ENCODE measurements at places on chromosomes 1 and 21. TPM values are rescaled to one million over a fixed set of nuclear protein-coding genes. Genes with fewer than 3 reads are reported as not detected.

- H3K4me1 ChIP-seq, result peaks cover under 1% of the 10 kb centered on the region
- no peak overlapping the region for H3K27ac ChIP-seq
- no peak overlapping the region for H3K4me3 ChIP-seq
- H3K27me3 ChIP-seq, result no peaks in the 10 kb centered on the region
- no peaks in the 10 kb centered on the region for H3K36me3 ChIP-seq
Observed at GRCh38 chr1:228172591-228173527, 7.3 kb downstream of the IBA57 start.

DNA sequence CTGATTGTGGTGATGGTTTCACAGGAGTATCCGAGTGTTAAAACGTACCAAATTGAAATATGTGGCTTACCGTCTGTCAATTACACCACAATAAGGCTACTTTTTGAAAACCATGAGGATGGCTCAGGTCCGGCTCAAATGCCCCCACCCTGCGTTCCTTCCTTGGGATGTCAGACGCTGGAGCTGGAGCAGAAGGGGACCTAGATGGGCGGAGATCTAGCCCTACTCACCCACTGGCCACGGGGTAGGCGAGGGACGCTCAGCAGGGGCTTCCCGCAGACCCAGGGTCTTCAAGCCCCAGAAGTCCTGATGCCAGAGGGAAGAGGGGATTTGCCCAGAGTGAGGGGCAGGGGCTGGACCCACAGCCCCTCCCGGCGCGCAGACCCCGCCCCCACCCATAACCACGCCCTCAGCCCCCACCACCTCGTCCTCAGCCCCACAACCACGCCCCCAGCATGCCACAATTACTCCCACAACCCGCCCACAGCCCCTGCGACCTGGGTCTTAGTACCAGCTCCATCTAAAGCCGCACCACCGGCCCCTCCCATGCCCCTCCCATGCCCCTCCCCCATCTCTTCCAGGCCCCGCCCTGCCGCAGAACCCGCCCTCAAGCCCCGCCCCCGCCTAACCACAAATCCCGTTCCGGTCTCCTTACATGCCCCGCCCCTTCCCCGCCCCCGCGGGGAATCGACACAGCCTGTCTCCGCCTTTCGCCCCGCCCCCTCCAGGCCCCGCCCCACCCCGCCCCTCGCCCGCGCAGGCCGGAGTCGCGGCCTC lies at the start of gene LRRC3:
TSS of gene LRRC3 (plus strand) at position 764 of the 777 bp plus-strand sequence. CDS start 1,135 bp downstream, outside the sequence.
- H3K4me3 ChIP-seq, result peak within 1 kb of the TSS; percentile 77
- no peak within 1 kb of the TSS for H3K27ac ChIP-seq
- DNase-seq, result no peak

- H3K36me3 ChIP-seq, result no peaks in the 10 kb centered on the region
- no peak overlapping the region for H3K4me3 ChIP-seq
- H3K27ac ChIP-seq, result no peak overlapping the region
- no peaks in the 10 kb centered on the region for H3K27me3 ChIP-seq
Observed at GRCh38 chr1:228359613-228360532, 46.8 kb downstream of the TRIM11 start.

DNA sequence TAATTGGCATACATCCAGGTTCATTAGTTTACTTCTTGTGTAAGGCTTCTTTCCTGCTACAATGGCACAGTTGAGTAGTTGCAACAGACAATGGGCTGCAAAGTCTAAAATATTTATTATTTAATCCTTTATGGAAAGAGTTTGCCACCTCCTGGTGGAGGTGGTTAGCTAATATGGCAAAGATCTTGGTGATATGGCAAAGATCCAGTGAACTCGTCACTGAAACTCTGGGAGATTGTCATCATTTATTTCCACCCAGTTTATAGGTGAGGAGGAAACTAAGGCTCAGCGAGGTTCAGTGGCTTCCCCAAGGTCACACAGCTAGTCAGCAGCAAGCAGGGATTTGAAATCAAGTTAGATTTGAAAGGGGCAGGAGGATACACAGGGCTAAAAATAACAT lies 16.1 kb upstream of the IFFO2 start:
- H3K27ac ChIP-seq, result peak overlapping the region; percentile 22
- no peaks in the 10 kb centered on the region for H3K36me3 ChIP-seq
- H3K4me1 ChIP-seq, result peaks cover 2% of the 10 kb centered on the region
- no peaks in the 10 kb centered on the region for H3K27me3 ChIP-seq
- no peak for DNase-seq

DNA sequence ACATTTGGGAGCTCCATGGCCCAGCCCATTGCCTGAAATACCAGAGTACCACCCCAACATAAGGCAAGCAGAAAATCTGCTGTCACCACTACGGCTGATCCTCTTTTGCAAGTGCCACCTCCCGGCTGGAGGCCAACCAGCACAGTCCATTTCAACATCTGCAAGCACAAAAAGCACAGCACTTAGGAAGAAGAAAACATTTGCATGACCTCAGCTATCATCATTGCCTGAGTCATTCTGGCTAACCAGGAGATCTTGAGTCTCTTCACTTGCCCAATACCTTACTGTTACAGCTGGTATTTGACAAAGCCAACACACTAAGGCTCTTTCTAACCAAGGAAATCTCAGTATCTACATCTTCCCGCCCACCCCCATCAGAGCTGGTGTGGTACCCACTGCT lies 55.9 kb downstream of the NEK7 start:
- DNase-seq, result no peak
- no peaks in the 10 kb centered on the region for H3K27me3 ChIP-seq
- H3K4me3 ChIP-seq, result no peak overlapping the region
- H3K36me3 ChIP-seq, result peaks cover 14% of the 10 kb centered on the region
- H3K4me1 ChIP-seq, result peaks cover 10% of the 10 kb centered on the region
- H3K27ac ChIP-seq, result no peak overlapping the region

DNA sequence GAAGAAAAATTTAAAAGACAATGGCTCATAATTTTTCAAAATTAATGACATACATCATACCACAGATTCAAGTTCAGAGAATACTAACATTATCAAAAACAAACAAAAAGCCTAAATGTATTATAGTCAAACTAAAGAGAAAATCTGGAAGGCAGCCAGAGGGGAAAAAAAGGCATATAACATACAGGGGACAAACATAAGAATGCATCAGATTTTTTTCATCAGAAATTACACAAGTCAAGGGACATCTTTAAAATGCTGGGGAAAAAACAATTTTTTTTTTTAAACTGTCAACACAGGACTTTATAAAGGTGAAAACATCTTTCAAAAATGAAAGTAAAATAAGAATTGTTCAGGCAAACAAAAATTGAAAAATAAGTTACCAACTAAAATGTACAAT lies 478.4 kb upstream of the PLXNA2 start:
- no peak for DNase-seq
- H3K27ac ChIP-seq, result no peak overlapping the region
- H3K4me3 ChIP-seq, result no peak overlapping the region
- no peaks in the 10 kb centered on the region for H3K36me3 ChIP-seq

- DNase-seq, result no peak
- no peaks in the 10 kb centered on the region for H3K4me1 ChIP-seq
- no peaks in the 10 kb centered on the region for H3K36me3 ChIP-seq
- H3K4me3 ChIP-seq, result no peak overlapping the region
- no peak overlapping the region for H3K27ac ChIP-seq
- peaks cover 23% of the 10 kb centered on the region for H3K27me3 ChIP-seq
Observed at GRCh38 chr1:160707236-160708064, 4.2 kb downstream of the CD48 start.

DNA sequence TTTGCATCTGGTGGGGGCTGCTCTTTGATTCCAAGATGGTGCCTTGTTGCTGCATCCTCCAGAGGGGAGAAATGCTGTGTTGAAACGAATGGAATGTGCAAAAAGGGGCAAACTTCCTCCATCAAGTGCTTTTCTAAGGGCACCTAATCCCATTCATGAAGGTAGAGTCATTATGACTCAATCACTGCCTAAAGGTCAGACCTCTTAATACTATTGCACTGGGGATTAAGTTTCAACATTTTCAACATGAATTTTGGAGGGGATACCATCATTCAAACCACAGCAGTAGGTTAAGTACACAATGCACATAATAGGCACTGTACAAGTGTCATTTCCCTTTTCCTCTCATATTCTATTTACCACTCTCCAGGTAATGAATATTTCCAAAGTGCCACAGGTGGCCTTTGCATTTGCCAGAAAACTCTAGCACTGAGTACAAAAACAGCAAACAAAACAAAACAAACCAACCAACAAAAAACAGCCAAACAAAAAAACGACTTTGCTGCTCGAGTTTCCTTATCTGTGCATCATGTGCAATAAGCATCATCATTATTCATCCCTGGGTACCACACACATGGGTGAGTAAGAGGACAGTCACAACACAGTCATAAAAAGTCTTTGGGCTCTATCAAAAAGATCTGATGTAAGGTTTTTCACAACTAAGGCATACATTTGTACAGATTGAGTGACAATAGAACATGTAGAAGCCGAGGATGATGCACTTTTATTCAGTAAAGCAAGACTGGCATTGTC lies 42.5 kb downstream of the IFI44 start:
- no peaks in the 10 kb centered on the region for H3K27me3 ChIP-seq
- H3K4me3 ChIP-seq, result no peak overlapping the region
- no peak for DNase-seq
- no peak overlapping the region for H3K27ac ChIP-seq
- H3K4me1 ChIP-seq, result peaks cover 47% of the 10 kb centered on the region
- H3K36me3 ChIP-seq, result peaks cover 7% of the 10 kb centered on the region

- peaks cover 12% of the 10 kb centered on the region for H3K27me3 ChIP-seq
- peaks cover 2% of the 10 kb centered on the region for H3K4me1 ChIP-seq
- no peak overlapping the region for H3K4me3 ChIP-seq
- no peak for DNase-seq
- no peak overlapping the region for H3K27ac ChIP-seq
Observed at GRCh38 chr1:156608981-156609380, 7.7 kb upstream of the GPATCH4 start.

DNA sequence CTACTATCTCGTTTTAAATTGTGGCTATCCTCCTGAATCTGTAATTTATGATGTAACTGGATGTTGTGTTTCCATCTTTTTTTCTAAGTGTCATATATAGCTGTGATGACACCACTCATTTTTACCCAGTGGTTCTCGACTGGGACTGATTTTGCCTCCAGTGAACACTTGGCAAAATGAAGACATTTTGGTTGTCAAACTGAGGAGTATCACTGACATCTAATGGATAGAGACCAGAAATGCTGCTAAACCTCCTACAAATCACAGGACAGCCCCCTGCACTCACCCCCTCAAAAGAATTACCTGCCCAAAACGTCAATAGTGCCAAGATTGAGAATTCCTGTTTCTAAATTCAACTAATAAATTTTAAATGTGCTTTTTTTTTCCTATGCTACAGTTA lies 1.9 kb downstream of the TRMT13 start:
- no peak overlapping the region for H3K27ac ChIP-seq
- DNase-seq, result no peak
- peaks cover 9% of the 10 kb centered on the region for H3K36me3 ChIP-seq
- no peak overlapping the region for H3K4me3 ChIP-seq
- H3K4me1 ChIP-seq, result peaks cover 31% of the 10 kb centered on the region

DNA sequence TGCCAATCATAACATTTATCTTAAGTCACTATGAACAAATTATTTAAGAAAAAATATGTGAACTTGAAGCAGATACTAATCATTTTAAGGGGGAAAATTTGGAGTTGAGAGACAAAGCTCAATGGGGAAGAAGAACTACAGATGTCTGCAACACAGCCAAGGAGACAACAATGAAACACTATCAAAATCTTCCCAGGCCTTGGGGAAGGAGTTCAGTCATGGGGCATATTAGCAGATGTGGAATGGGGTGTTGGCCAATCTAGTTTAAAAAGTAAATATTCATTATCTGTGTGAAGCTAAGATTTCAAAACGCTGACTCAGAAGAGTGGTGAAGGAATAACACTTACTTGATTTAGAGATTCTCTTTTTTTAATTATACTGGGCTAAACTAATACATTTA lies 671.6 kb upstream of the ZP4 start:
- no peaks in the 10 kb centered on the region for H3K27me3 ChIP-seq
- peaks cover 5% of the 10 kb centered on the region for H3K4me1 ChIP-seq
- H3K27ac ChIP-seq, result peak overlapping the region; percentile 19
- no peak overlapping the region for H3K4me3 ChIP-seq

GRCh38 chr21:42608446-42608845 lies 45.0 kb upstream of the PDE9A start:
- DNase-seq, result no peak
- no peak overlapping the region for H3K27ac ChIP-seq
- H3K4me1 ChIP-seq, result no peaks in the 10 kb centered on the region
- no peaks in the 10 kb centered on the region for H3K36me3 ChIP-seq
- peaks cover 25% of the 10 kb centered on the region for H3K27me3 ChIP-seq

DNA sequence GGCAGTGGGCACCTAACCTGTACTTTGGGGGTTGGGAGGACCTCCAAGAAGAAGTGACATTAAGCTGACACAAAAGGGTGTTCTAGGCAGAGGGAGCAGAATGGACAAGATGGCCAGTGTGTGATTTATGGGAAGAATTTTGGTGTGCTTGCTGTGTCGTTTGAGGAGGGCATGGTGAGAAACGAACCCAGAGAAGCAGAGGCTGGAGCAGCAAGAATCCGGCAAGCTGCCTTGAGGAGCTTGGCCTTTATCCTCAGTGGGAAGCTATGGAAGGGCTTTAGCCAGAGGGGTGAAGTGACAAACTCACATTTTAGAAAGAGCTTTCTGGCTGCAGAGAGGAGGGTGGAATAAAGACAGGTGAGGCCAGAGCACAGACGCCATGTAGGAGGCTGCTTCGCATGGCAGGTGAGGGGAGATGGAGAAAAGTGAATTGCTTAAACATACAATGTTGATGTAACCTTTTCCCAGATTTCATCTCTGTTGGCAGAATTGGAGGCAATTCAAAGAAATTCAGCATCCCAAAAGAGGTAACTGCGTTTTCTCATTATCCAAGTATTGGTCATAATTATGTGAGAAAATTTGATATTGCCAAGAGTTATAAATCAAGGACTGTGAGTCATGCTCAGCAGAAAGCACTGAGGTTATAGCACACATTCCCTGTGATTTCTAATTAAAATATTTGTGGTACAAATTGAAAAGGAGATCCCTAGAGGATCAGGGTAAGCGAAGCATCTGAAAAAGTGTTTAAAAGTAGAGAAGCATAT lies 26.5 kb downstream of the TRIM45 start:
- H3K4me1 ChIP-seq, result peaks cover 68% of the 10 kb centered on the region
- H3K4me3 ChIP-seq, result no peak overlapping the region
- peak overlapping the region; percentile 96 for H3K27ac ChIP-seq
- DNase-seq, result no peak
- no peaks in the 10 kb centered on the region for H3K27me3 ChIP-seq
- H3K36me3 ChIP-seq, result peaks cover 4% of the 10 kb centered on the region

GRCh38 chr1:229664133-229664689 lies 38.2 kb downstream of the URB2 start:
- peaks cover 18% of the 10 kb centered on the region for H3K4me1 ChIP-seq
- H3K27me3 ChIP-seq, result no peaks in the 10 kb centered on the region
- no peak overlapping the region for H3K27ac ChIP-seq
- no peak overlapping the region for H3K4me3 ChIP-seq
- peaks cover 8% of the 10 kb centered on the region for H3K36me3 ChIP-seq

CDC20 gene
- 14.5 TPM for total RNA-seq

PEX19 gene
- total RNA-seq, result 43.8 TPM

OTUD7B gene
- 25.3 TPM for total RNA-seq

C1QC gene
- total RNA-seq, result not detected

PALMD gene
- total RNA-seq, result 16.5 TPM

CD5L gene
- not detected for total RNA-seq
